AML-193 (cell line): ENCODE measurements at places on chromosomes 5 and 9.

DNA sequence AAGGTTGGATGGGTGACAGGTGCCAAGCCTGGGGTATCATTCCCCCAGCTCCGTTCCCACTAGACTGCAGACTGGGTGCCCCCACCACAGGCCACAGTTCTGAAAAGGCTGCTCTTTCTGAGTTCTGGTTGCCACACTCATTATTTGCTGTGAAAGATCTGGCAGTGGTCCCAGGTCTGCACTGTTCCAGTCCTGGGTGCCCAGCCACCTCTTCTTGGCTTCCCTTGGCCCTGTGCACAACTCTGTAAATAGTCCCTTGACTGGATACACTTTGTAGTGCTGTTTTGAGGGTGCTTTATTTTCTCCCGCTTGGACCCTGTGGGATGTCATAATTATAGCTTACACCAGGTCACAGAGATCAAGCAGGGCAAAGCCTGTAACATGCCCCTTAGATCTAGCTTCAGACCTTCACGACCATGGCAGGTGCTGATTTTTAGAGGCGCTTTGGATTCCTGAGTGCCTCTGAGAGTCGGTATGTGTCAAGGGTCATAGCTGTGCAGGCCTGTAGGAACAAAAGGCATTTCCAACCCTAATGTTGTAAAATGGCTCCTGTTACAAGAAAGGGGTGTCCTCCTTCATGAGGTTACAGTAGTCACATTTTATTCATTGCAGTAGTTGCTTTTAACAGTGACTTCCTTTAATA lies 344.9 kb downstream of the ICE1 start:
- no peak for DNase-seq

DNA sequence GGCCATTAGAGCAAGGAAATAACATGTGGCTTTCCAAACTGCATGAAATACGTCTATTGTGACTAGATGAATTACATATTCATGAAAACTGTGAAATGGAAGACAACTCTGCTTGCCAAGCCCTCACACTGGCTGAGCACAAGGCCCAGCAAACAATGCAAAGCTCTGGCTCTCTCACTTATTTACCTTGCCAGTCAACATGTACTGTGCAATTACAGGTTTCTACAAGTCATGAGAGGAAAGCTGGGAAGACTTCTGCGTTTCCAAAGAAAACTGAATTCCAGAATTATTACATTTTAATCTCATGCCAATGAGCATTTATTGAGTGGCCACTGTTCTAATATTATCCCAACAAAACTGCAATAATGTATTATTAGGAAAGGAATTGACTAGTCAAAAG lies 12.1 kb upstream of the C5orf63 start:
- no peak for DNase-seq

GRCh38 chr9:117746263-117746662 lies 42.1 kb downstream of the TLR4 start:
- DNase-seq, result no peak

DNA sequence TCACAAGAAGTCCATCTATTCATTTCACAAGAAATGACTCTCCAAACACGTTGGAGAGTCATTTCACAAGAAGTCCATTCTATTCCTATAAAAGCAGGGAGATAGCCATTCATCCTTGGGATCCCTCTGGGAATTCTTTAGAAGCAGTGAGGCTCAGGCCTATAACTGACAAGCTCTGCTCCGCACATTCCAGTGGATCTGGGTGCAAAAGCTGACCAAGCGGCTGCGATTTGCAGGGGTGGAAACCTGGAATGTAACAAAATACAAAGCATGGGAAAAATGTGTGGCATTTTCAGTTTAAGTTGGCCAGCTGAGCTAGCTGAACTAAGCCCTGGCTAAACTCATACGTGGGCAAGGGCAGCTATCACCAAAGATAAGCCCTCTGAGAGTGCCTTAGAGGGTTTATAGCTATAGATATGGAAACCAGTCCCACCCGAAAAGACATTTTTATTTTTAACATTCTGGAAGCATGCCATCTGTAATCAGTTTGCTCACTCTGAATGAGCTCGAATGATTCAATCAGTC lies 8.7 kb downstream of the TAS2R1 start:
- no peak for DNase-seq

DNA sequence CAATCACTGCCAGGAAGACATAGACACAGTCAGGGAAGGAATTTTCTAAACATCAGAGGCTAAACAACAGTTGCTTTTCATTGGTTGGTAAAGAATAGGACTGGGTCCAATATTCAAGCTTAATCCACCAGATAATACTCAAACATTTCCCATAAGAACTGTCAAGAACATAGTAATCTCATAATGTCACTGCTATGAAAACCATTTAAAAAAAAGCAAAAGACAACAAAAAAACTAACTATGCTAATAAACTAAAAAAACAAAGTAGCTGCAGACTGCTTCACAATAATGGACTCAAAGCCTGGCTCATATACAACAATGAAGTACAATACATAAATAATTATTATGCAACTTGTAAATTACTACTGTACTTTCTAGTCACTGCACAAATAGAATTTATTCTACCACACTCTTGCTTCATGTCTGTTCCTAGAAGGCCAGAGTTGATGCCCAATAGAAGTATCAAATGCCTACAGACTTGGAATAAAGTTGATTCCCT lies 148.7 kb downstream of the MLLT3 start:
- DNase-seq, result no peak

GRCh38 chr5:151581812-151582583 lies 9.1 kb downstream of the FAT2 start:
- DNase-seq, result no peak

DNA sequence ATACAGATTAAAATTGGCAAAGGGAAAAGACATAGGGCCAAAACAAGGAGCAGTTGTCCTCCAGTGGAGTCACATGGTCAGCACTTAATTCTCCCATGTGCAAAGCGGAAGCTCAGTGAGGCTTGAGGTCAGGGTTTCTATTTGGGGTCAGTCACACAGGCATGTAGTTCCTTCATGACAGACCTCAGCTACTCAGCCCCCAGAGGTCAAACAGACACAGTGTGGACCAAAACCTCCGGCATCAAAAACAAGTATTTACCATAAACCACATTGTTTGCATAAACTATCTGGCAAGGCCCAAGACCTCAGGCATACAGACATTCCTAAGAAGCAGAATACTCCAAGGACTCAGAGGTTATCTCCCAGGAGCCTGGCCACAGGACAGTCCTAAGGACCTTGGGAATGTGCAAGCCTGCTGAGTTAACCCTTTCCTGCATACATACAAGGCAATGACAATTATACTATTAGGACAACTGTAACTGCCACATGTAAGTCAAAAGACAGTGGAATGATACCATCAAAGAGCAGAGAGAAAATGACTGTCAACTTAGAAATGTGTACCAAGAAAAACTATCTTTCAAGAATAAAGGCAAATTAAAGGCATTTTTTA lies 28.7 kb upstream of the FNIP1 start:
- DNase-seq, result no peak

DNA sequence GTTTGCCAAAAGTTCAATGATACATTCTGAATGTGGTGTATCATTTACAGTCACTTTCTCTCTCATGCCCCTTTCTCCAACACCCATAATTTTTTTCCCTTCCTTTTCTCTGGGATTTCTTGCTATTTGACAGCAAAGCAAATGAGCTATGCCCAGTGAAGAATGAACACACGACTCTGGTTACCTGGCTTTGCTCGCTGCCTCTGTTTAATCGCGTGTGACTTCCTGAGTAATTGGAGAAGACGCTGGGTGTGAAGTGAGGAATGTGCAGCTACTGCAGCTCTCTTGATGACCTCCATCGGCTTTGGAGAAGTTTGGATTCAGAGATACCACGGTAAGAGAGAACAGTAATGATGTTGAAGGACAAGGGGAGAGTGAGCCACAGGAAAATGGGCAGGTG lies 651.8 kb downstream of the KIF4B start:
- no peak for DNase-seq

DNA sequence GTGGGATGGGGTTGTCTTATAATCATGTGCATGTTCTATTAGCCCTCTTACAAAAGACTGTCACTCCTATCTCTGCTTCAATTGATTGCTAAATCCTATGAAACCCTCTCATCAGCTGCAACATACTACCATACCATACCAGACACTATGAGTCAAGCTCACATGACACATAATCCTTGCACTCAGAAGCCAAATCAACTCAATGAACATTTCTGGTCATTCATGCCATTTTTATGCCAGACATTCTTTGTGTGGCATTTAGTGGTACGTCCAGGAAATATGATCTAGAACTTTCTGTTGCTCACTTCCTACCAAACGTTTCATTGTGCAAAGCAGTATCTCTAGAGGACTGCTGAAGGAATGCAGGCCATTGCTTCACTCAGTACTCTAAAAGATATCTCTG lies 159.2 kb upstream of the GNA14 start:
- DNase-seq, result peak; percentile 62

DNA sequence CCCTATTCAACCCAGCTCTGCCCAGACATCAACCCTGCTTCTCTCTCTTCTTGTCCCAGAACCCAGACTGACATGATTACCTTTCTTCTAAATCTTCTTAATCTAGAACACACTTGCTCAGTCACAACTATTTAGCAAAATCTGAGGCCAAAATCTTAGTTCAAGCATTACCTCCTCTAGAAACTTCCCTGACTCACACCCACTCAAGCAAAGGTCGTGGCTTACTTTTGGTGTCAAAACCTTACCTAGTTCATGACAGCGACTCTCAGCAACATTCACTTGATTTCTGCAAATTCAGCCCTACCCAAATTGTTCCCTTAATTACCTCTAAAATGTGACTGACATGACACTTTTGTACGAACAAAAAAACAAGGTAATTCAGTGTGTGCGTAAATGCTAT lies 130.2 kb downstream of the TLE1 start:
- no peak for DNase-seq

- no peak for DNase-seq
These were observed 23.3 kb downstream of the TRIO start for GRCh38 chr5:14166437-14166836.

DNA sequence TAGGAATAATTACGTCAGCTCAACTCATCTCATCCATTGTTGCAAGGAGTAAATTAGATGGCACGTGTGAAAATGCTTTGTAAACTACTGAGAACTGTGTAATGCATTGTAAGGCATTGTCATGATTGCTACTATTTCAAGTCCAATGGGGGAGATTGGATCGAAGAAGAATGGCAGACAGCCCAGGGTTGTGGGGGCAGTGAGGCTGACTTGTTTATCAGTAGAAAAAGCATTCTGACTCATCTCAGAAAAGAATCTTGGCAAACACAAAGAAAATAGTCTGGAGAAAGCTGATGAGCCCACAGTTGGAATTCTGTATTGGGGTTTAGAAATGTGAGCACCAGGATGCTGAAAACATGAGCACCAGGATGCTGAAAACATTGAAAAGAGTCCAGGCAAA lies 28.0 kb upstream of the DAP start:
- no peak for DNase-seq

DNA sequence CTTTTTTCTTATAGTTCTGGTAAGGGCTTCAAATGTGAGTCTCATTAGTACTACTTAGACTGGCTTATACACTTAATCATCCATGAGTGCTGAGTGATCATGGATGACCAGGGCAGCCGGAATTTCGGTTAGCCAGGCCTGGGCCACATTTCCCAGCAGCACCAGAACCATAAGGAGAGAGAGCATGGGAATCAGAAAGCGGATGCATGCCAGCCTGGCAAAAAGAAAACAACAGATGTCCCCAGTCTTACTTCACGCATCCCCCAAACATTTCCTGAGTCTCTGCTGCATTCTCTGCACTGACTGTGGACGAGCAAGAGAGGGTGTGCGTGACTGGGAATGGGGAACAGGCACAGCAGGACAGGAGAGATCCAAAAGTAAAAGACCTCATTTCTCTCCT lies 371.1 kb upstream of the ZNF608 start:
- DNase-seq, result no peak

DNA sequence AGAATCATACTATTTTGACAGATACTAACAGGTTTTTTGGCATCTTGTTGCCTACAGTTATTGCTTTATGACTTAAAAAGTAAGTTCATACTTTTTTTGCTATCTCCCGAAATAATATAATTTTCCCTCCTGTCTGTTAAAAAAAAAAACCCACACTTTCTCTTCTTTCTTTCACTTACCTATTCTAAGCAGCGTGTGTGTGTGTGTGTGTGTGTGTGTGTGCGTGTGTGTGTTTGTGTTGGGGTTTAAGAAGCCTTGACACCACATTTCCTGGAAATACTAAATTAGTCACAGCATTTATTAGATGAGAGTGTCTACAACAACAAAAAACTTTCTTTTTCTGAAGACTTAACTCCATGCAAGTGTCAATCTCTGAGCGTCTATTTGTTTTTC lies 12.4 kb downstream of the TNFAIP8 start:
- DNase-seq, result no peak

DNA sequence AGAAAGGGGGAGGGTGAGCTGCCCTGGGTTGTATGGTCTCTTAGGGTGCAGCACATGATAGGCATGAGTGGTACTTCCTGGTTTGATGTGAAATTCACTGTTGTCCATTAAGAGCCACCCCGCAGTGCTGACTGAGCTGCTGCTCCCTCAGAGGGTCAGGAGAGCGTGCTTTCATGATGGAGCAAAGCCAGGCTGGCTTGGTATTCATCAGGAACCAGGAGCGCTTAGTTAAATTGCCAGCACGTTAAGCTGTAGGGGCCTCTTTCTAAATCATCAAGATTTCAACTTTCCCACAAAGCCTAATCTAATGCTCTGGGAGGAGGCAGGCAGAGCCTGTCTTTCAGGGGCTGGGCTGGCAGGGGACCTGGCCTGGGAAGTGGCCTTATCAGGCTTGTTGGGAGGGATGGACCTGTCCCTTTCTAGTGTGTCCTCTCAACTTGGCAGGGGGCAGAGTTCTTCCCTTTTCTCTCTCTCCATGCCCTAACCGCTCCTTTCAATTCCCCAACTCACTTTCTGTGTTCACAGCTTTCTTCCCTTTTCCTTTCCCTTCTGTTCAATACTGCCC lies 7.9 kb downstream of the CYSTM1 start:
- DNase-seq, result no peak

GRCh38 chr9:129849901-129850300 lies 14.6 kb downstream of the USP20 start:
- DNase-seq, result no peak

DNA sequence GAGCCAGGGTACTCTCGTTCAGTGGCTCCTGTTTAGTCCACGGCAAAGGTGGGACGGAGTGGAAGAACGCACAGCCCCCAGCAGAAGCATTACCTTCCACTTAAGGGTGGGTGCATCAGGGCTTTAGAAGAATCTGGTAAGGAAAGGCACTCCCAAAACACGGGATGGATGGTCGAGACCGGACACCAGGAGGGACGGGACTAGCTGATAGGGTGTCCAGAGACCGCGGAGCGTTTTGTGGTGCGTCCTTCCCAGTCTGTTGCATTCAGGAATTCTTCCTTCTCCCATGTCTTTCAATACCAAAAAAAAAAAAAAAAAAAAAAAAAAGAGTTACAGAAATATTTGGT lies 545 bp upstream of the CTSV start:
- DNase-seq, result no peak

DNA sequence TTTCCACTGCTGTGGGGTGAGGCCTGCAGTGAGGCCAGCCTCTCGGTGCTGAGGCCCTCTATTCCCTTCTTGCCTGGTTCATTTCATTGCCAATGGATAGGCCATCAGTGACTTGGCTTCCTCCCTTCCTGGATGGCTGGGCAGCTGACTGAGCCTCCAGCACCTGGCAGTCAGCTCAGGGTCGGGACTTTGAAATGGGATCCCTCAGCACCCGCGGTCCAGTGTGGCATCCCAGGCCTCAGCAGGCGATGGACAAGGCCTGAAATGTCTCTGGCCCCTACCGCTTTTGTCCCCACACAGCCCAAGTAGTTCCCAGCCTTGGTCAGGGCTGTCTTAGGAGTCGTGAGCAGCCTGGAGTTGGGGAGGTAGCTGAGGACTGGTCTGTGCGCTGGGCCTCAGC lies 17.2 kb downstream of the NDST1 start:
- no peak for DNase-seq
